A549 (cell line): ENCODE measurements at places on chromosomes 1 and 21.

- no peak for DNase-seq
Measured at GRCh38 chr1:36172983-36173382, 17.0 kb downstream of the MAP7D1 start.

DNA sequence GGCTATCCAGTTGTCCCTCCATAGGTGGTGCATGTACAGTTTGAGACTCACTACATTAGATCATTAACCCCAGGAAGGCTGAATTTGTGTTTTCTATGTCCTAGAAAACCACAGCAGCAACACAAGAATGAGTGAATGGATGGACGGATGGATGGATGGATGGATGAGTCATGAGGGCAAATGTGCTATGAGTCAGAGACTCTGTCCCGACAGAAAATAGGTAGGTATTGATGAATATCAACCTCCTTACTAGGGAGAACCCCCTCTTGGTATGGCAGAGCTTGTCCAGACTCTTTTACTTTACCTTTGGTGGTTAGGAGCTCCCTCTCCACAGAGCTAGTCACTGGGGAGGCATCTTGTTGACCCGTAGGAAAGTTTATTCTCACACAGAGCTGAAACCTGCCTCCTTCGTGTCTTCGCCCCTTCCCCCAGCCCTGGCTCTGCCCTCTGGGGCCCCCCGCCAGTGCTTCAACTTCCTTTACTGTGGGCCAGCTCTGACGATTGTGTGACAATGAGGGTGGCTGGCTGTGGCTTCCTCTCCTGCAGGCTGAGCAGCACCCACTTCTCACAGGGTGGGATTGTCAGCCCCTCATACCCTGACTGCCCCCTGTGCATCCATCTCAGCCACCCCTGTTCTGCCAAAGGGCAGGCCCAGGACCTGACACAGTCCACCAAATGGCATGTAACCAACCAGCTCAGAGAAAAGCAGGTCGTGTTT is 145.2 kb downstream of the FOXD2 start:
- no peak for DNase-seq

- no peak for DNase-seq
Measured at GRCh38 chr1:6918925-6919511, 133.8 kb downstream of the CAMTA1 start.

DNA sequence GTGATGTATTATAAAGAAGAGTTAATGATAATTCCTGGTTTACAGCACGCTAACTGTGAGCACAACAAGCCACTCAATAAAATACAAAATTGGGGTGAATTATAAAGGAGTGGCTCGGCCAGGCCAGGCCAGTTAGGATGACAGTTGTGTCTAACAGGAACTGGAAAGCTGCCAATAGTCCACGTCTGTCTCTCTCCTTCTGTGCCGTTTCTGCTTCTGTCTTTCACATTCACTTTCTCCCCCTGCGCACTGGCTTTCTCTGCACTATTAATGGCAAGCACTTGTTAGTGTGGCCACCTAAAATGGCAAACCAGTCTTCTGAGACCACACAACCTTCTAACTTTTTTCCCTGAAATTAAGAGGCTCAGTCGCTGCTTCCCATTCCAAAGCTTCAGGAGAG is 394.3 kb downstream of the NTNG1 start:
- DNase-seq = no peak

DNA sequence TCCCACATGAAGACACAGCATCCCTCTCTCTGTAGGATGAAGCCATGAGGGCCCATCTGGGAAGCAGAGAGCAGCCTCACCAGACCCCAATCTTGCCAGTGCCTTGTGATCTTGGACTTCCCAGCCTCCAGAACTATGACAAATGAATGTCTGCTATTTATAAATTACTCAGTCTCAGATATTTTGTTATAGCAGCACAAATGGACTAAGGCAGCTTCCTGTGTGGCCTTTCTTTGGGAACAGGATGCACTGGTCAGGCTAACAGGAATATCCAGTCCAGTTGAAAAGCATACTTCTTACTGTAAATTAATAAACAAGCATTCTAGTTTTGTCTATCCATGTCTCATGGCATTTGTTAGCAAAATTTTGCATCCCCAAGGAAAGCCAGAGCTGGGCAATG is 134.1 kb upstream of the ETV3 start:
- DNase-seq = no peak
